ENCODE measurements at places on chromosomes 16 and 17.

- DNase-seq, result no peak
These were observed 1.1 kb downstream of the KCTD11 start for GRCh38 chr17:7352910-7353635.

DNA sequence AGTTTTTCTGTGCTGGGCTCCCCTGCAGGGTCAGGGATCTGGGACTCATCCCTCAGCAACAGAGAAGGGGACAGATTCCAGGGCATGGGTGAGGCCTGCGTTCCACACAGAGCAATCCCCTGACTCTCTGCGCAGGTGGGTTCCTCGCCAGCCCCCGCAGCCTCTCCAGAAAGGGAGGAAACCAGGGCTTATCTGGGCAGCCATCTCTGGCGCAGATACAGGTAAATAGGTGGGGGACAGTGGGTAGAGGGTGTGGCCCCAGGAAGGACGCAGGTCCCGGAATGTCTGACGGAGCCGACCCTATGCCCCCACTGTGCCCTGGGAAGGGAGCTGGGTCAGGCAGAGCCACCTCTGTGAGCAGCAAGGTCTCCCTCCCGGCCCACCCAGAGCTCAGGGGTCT, 23.2 kb downstream of the PIEZO1 start:
- no peak for DNase-seq

DNA sequence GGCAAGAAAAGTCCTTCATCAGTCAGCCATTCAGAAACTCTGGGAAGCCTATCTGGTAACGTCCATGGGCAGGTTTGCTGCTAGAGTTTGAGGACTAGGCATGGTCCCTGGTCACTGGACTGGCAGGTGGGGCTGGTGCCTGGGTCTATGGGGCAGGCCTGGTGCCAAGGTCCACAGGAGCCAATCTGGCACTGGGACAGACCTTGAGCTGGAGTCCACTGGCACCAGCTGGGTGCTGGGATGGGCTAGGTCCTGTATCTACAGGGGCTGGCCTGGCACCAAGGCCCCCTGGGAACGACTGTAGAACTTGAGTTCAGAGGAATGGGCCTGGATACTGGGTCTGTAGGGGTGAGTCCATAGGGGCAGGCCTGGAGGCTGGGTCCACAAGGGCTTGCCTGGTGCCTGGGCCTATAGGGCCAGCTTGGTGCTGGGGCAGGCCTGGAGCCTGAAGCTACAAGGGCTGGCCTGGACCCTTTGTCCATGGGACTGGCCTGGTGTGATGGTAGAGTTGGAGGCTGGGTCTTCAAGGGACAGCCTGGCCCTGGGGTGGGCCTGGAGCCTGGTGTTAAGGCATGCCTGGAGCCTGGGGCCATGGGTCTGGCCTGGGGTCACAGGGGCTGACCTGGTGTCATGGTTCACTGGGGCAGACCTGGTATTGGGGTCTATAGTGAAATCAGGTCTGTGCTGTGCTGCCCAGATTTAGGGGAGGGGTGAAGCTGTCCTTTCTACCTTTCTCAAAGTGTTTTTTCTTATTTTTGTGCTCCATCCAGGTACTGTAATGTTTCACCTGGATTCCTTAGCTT, 30.5 kb upstream of the NKD1 start:
- no peak for DNase-seq

GRCh38 chr16:9556949-9557665, 465.7 kb downstream of the HAPSTR1 start:
- no peak for DNase-seq

DNA sequence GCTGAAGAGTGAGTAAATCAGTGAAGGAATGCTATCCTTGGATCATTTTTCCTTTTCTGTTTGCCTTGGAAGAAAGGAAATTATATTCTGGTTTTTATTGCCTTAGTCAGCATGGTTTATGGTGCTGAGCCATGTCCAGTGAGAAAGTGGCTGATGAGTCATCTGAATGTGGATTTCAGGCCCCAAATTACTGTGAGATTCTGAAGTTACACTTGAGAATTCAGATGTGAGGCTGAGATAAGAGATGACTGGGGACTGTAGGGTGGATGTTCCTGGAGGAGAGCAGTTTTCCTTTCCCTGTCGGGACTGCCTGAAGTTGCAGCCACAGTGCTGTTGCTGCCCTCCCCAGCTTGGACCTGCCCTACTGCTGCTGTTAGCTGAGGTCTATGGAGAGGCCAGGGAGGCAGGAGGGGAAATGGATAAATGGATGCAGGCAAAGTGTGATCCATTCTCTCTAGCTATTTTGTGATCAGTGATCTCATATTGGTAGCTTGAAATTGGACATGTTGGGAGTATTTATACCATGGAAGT, 4.2 kb upstream of the MAP3K14 start:
- no peak for DNase-seq

- no peak for DNase-seq
These were observed 8.0 kb downstream of the SLC38A10 start for GRCh38 chr17:81287152-81287551.

Data from CD4-positive, alpha-beta T cell treated with Interferon alpha-2 for 1 hour (primary cell).